Spleen (tissue), 13 donors: ENCODE measurements at places on chromosomes 4 and X.
A peak's percentile ranks its signal among the peaks of the same experiment; 100 is the strongest.

- DNase-seq = no peak
Observed at GRCh38 chr4:109319156-109319555, 16.7 kb upstream of the COL25A1 start.

- DNase-seq = peak; percentile 36
Observed at GRCh38 chr4:1973218-1973617, 35.6 kb downstream of the NELFA start.

- DNase-seq = no peak
Observed at GRCh38 chr4:11183356-11183740, 245.3 kb downstream of the HS3ST1 start.

- no peak for DNase-seq
Observed at GRCh38 chrX:19560611-19561010, 45.3 kb upstream of the MAP3K15 start.

- DNase-seq = no peak
Observed at GRCh38 chrX:7926501-7926900, 712 bp downstream of the PNPLA4 start.

DNA sequence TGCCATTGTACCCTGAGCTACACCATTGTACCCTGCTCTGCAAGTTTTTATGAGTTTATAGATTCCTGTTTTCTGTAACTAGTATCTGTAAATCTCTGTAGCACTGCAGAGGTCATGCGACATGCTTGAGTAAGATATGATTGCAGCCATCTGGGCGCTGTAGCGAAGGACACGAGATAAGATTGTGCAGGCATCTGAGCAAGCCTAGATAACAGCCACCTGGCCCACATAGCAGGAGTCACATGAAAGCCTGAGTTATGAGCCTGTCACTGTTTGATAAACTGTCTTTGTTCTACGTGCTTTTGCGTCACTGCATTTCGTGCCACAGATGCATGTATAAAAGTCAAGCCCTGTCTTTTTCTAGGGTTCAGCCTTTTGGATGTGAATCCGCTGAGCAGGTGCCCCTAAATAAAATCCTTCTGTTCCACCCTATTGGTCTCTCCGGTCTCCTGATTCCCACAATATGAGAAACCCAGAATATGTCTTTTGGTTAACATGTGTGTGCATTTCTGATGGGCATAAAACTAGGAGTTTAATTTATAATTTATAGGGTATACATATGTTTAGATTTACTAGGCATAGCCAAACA is 327.6 kb upstream of the MAOA start:
- no peak for DNase-seq

GRCh38 chr4:77669946-77670590 is 64.4 kb downstream of the CXCL13 start:
- DNase-seq = no peak

DNA sequence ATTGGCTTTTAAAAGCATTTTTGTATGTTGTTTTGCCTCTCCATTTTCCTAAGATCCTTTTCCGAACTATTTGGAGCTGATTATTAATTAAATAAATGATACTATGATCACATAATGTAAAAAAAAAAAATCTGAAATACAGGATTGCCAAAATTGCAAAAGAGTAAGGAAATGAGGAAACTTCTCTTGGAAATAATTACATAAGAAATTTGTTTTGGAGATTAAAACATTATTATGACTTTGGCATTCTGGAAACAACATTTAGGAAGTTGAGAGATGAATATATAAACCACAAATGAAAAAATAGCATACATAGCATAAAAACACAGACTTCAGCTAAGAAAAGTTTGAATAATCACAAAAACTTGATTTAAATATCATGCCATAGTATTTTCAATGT is 33.5 kb downstream of the PF4 start:
- DNase-seq = no peak

DNA sequence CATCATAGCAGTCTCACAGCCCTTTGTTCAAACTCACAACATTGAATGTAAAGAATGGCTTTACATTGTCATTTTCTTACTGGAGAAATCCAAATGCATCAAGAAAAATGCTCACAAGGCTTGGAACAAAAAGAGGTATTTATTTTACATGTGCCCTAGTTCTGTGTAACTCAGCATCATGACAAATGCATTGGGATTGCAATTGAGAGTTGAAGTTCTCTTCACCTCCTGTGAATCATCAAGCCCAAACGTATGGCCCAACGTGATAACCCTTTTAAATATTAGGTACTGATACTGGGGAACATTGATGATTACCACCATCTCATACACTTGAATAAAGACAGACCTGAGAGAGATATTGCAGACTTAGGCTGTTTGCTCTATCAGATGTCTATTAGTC is 61.6 kb downstream of the GASK1B start:
- no peak for DNase-seq

GRCh38 chrX:16429406-16429805 is 220.6 kb upstream of the S100G start:
- DNase-seq = no peak

DNA sequence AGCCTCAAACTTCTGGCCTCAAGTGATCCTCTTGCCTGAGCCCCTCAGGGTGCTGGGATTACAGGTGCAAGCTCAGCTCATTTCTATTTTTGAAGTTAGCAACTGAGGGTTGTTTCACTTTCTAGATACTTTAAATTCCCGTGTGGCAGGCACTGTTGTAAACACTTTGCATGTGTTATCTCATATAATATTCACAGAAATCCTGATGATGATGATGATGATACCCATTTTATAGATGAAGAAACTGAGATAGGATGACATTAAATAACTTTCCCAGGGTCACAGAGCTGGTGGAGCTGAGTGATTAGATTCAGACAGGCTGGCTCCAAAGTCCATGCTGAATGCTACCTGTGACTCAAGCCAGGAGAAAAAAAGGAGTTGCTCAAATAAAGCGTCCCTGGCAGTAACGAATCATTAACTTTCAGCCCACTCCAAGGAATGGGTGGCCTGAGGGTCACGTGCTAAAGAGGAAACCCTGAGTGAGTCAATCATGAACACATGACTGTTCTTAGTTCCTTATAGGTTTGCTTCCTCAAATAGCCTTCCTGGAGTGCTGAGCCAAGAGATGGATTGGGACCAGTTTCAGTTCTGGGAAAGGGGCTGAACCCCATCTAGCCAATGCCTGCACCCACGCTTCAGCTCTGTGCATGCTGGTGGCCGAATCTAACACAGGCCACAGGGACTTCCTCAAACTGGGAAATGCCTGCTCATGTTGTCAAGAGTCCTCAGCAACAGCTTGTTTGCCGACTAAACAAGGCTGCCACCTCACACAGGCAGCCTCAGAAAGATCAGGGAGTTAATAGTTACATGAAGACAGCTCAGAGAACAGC is 52.8 kb downstream of the RBM47 start:
- peak; percentile 86 for DNase-seq

DNA sequence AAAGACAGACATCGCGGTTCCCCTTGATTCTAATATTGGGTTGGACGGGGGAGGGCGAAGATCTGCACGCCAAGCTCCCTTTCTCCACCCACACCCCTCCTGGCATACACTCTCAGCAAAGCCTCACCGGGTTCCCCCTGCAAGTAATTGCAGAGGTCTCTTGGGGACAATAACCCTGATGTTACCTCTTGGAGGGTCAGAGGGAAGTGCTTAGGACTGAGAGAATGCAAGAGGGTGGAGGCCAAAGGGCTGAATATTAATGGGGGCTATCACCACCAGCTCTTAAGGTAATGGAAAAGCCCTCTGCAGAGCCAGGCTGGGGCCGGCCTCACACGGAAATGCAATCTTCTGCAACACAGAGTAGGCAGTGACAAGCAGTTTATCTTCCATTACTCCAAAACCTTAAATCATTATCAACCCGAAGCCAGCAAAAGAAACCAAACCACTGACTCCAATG is 344.1 kb upstream of the GATB start:
- no peak for DNase-seq

DNA sequence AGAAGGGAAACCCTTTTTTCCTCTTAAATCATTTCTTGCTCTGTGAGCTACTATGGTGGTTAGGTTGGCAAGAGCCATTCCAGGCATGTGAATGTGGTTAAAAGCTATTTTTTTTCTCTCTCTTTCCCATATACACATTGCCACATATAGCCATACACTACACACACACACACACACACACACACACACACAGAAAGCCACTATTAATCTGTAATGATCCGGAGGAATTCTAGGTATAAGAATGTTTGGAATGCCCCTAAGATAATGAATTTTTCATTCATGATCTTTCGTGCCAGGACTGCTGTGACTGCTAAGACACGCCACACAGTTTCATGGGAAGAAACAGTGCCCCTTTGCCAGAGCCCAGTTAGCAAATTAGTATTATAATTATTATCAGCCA is 21.8 kb upstream of the TLL1 start:
- DNase-seq = no peak

- DNase-seq = no peak
Observed at GRCh38 chr4:23290656-23291055, 597.9 kb downstream of the GBA3 start.

- DNase-seq = no peak
Observed at GRCh38 chr4:170990989-170991589, 822.1 kb upstream of the GALNTL6 start.

DNA sequence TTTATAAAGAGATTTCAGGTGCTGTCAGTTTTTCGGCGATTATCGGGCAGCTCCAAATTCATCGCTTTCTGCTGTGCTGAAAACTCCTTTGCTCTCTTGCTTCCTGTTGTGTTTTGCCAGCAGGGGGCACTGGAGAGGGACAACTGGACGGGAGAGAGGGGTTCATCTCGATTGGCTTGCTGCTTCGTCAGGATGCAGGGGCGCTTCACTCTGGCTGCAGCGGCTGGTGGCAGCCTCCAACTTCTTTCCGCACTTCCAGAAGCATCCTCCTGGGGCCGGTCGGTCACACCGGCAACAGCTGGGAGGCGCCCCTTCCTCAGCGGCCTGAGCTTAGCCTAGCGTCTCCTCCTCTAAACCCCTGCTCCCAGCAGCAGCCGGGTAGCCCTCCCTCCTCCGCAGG is 29.5 kb downstream of the MSL3 start:
- DNase-seq = peak; percentile 83

DNA sequence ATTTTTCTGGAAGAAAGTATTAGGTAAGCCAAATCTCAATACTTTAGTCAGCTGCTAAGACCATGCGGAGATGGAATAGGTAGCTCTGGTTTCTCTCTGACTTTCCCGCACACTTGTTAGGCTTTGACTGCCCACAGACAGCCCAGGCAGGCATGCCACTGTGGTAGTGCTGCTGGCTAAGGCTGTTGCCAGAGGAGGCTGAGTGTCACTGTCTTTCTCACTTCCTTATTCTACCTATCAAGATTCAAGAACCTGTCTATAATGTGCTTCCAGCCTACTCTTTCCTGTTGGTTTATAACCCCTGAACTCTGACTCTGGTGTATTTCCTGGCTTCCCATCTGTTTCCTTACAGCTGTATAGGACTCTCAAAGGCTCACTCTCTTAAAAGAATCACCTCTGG is 81.8 kb upstream of the TRPC5 start:
- DNase-seq = no peak

- no peak for DNase-seq
Observed at GRCh38 chr4:74897386-74897785, 35.5 kb upstream of the PARM1 start.

DNA sequence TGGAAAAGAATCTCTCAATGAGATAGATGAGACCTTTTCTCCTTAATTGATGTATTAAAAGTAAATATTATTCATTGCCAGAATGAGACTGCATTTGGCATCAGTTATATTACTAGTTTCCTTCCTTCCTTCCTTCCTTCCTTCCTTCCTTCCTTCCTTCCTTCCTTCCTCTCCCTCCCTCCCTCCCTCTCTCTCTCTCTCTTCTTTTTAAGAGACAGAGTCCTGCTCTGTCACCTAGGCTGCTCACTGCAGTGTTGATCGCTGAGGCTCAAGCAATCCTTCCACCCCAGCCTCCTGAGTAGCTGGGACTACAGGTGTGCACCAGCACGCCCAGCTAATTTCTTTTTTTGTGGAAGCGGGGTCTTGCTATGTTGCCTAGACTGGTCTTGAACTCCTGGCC is 50.4 kb upstream of the ARX start:
- no peak for DNase-seq

GRCh38 chr4:131348263-131348662 is 1800.8 kb upstream of the PCDH10 start:
- DNase-seq = no peak

DNA sequence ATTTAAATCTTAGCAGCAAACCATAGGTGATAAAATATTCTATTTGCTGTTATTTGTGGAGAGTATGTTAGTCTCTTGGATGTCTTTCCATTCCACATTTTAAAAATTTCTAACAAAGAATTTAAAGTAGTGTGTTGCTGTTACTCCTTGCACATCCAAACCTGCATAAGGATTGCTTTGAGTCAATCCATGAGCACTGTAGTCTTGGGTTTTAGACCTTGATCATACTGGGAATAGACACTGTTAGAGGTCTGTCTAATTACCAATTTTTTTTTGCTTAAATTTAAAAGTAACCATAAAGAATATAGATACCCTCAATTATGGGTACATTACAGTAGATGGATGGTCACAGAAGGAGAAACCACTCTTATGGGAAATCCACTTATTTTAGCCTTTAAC is 1.5 kb downstream of the AFP start:
- no peak for DNase-seq

- no peak for DNase-seq
Observed at GRCh38 chr4:107050525-107051135, 14.5 kb upstream of the DKK2 start.

DNA sequence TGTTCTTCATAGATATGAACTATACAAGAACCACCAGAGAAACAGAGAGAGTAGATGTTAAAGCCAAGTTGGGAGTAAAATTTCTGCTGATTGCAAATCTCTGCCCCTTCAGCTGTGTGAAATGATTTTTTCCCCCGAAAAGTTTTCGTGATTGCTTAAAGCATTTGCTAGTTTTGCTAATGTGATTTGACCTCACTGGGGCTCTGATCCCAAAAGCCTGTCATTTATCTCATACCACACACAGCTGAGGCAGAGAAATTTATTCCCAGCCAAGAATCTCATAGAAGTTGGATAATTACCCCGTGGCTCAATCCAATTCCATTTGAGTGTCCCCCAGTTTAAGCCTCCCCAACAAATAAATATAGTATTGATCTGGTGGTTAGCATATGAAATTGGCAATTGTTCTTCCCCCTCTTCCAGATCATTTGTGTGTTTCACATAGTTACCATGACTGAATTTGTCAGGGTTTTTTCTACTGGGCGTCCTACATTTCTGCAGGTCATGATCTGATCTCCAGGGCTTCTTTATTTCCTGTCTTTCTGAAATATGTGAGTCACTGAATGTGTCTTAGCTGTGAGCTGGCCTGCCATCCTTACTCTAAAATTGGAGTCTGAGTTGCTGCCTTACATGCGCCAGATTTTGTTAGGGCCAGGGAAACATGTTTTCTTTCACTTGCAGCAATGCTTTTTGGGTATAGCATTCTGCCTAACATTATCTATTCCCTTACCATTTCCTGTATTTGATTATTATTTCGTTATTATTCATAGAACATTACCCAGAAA is 167.5 kb upstream of the FRMPD4 start:
- DNase-seq = no peak

GRCh38 chr4:85741381-85741780 is 266.4 kb downstream of the ARHGAP24 start:
- no peak for DNase-seq

- DNase-seq = no peak
Observed at GRCh38 chrX:136170139-136170800, 22.9 kb downstream of the FHL1 start.

- DNase-seq = no peak
Observed at GRCh38 chr4:26044524-26044923, 130.5 kb downstream of the SMIM20 start.
